Kidney (tissue), 22 donors: ENCODE measurements at places on chromosomes 2 and 18. TPM values are rescaled to one million over a fixed set of nuclear protein-coding genes. Genes with fewer than 3 reads are reported as not detected.

GRCh38 chr2:26185954-26186770 is 13.3 kb downstream of the GAREM2 start:
- no peak for DNase-seq

Gene ST8SIA5
- polyA plus RNA-seq, result 2.7 TPM

DNA sequence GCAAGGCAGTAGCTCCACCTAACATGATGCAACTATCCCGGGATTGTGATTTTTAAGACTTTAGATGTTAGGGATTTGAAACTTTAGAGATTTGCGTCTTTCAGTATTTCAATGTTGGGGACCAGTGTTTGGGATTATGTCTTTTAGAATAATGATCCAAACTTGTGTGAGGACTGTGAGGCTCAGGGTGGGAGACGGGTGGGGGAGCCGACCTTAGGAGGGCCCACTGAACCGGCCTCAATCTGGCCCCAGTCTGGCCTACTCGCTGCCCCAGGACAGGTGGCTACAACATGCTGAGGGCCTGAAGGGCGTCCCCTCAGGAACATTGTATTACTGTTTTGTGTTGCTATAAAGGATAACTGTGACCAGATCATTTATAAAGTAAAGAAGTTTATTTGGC is 10.7 kb downstream of the AMER3 start:
- DNase-seq, result no peak

Gene NT5C1B
- not detected for polyA plus RNA-seq

- no peak for DNase-seq
Measured at GRCh38 chr2:46304635-46305034, 7.4 kb downstream of the EPAS1 start.

- DNase-seq, result no peak
Measured at GRCh38 chr18:37452682-37453385, 112.8 kb downstream of the CELF4 start.

GRCh38 chr2:196105951-196106350 is 37.3 kb upstream of the DNAH7 start:
- no peak for DNase-seq

DNA sequence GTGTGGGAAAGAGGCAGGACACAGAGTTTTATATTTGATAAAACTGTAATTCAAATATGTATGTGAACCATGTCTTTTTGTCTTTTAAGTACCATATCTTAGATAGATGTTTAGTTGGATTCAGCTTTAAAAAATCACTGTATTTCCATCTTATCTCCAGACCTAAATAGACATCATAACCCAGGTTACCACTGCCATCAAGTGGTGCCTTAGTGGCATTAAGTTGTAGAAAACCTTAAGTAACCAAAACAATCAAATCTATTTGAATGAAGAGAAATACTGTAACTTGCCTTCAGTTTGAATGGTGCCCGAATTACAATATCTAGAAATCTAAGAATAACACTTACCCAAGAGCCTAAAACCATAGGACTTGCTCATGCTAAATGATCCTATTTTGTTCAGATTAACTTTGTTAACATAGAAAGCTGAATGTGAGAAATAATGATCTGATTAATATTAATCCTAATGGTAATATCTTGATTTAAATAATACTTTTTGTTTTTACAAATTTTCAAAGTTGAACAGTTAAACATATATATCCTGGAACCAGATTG is 92.5 kb upstream of the MAP2 start:
- DNase-seq, result no peak

DNA sequence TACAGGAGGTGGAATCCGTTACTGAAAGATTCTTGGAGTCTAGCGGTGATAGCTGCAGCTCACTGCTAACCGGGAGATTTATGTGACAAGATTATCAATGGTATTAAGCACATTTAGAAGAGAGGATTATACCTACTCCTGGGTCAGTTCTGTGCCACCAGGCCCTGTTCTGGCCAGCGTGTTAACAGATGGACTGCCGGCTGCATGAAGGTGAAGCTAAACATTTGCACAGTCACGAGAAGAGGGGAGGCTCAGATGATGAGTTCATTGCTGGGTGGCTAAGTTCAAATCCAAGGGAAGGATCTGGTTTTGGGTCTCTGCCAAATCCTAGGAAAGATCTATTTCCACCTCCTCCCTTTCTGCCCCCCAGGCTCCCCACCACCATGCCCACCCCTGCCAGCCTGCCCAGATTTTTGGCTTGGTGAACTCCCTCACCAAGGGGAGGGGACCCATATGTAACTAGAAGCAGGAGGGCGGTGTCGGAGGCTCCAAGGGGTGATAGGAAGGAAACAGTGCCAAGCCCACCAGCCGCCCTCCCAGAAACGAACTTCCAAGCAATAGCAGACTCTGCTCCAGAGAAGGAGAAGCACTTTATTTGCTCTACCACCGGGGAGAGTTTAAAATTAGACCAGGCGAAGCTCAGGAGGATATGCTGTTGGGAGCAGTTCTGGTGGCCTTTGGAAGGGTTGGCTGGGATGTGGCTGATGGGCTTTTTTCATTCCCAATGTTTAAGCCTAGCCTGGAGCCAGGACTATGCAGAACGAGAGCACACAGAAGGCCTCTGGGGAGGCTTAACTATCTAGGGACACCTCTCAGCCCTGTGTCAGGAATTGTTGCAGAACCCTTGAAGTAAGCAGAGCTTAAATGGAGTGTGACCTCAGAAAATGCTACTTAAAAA is 200.5 kb downstream of the KLHL29 start:
- DNase-seq, result no peak

DNA sequence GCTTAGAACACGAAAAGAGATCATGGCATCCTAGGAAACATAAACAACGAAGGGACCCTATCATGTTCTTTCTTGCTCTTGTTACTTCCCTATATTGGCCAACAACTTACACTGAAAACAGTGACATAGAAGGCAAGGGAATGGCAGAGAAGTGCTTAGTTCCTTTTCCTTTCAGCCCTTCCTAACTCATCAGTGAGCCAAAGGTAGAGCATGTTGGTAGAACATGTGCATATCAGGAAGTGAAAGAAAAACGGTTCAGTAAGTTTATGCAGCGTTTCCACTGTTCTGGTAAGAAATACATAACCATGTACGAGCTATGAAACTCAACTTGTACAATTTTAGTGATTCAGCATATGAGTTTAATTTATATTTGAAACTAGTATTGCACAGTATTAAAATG is 21.7 kb downstream of the AKAIN1 start:
- no peak for DNase-seq

- no peak for DNase-seq
Measured at GRCh38 chr2:38467768-38468455, 90.8 kb upstream of the ATL2 start.

DNA sequence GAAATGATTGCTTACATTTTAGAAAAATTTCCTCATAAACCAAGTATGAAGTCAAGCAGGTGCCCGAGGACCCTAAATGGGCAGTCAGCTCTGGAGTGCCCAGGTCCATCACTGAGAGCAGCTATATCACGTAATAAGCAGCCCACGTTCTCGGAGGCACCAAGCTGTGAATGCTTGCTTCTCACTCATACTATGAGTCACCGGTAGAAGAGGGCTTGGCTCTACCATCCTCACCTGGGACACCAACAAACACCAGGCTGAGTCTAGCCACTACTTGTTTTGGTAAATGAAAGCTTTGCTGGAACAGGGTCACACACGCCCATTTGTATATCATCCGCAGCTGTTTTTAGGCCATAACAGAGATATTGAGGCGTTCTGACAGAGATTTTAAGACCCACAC is 207.5 kb downstream of the SEPTIN10 start:
- DNase-seq, result no peak

DNA sequence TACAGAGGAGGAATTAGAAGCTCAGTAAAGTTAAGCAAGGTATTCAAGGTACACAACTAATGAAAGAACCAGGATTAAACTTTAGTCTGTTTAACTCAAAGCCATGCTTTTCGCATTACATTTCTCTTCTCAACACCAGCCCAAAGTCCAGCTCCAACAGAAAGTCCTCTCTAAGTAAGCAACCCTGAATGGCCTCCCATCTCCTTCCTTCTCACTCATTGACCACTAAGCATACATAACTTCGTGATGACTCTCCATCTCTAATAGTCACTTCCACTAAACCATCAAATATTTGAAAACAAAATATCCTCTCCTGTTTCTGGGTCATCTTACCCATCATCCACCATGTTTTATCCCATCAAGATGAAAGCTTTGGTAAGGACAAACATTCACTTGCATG is 219.8 kb downstream of the RAD51AP2 start:
- no peak for DNase-seq

- no peak for DNase-seq
Measured at GRCh38 chr2:83531206-83531826, 927.8 kb downstream of the SUCLG1 start.

- DNase-seq, result no peak
Measured at GRCh38 chr18:76487782-76488181, 7.3 kb downstream of the ZNF516 start.

Gene OR6B2
- polyA plus RNA-seq, result not detected

Gene VPS4B
- 15.7 TPM for polyA plus RNA-seq

- DNase-seq, result no peak
Measured at GRCh38 chr18:805008-805754, 6.9 kb downstream of the YES1 start.

DNA sequence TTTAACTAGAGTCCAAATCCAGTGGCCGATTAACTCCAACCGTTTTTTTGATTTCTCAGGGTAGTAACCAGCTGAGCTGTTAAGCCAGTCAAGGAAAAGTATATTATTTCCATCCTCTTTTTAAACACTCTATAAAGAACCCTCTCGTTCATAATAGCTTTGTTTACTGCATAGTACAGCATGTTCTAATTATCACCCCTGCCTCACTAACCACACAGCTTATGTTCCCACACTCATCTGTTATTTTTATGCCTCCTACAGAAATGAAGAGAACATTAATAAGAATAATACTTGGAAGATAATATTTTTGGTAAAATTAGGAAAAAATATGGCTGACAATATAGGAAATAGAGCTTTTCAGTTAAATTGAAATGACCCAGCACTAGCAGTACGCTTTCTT is 2132.8 kb upstream of the CELF4 start:
- no peak for DNase-seq

DNA sequence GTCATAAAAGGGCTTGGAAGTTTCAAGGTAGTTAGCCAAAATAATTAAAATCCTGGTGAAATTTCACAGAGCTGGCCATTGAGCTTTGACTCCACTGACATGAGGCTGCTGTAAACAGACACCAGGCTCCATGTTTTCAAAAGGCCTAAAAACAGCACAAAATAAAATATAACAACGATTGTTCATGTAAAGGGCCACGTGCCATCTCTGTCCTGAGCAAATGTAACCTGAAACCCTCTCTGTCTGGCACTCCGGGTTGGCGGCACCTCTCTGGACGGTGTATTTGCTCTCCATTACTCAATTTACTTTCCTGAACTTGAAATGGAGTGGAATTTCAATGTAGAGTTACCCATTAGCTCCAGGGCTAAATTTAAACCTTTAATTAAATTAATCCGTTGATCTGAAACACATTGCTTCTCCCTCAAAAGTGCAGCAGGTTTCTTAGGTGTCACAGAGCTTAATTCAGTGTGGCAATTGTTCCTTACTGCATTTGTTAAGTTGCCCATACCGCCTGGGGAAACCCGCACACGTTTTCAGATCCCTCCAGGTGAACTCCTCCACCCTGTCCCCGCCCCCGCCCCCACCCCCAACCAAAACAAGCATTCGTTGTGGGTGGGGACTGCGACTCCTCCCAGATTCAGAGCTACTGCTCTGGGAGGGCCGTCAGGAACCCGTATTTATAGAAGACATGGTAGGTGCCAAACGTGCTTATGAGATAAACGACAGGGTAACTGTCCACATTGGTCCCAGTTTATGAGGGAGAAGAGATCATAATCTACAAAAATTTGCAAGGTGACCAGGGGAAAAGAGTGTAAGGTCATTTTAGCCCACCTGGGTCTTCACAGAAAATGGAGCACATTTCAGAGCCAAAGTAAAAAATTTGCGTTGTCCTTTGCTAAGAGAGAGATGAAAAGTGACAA is 1.2 kb upstream of the CABLES1 start:
- peak; percentile 82 for DNase-seq

- DNase-seq, result no peak
Measured at GRCh38 chr2:237637429-237638135, 10.2 kb downstream of the LRRFIP1 start.

DNA sequence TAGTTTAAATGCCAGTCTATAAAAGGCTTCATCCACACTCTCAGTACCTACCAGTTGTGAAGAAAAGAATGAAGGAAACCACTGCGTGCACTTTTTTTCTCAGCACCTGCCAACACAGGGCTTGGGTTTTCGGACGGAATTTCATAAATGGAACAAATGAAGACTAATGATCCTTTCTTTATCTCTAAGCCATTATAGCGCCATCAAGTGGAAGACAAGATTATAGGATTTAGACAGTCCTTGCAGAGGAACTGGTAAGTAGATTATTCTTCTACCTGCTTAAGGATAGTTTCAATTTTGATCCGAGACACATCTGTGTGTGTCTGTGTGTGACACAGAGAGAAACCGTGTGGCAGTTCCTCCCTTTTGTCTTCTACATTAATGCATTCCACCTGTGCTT is 245.6 kb downstream of the NRXN1 start:
- no peak for DNase-seq

DNA sequence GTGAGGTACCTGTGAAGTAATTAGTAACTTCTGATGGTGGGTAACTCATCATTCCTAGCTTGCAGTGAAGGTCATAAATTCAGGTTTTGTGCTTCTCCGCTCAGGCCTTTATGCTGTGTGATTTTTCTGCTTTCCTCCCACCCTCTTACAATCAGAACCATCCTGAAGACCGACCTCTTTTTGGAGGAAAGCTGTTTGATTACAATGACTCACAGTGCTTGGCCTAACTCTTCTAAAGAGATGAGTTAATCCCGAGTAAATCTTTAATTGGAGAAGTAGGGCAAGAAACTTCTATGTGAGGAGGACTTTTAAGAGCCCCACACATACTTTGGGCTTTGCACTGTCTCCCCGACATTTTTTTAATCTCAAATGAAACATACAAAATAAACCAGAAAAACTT is 53.1 kb downstream of the TTC27 start:
- no peak for DNase-seq

- DNase-seq, result no peak
Measured at GRCh38 chr2:200301953-200302858, 4.3 kb upstream of the SPATS2L start.

DNA sequence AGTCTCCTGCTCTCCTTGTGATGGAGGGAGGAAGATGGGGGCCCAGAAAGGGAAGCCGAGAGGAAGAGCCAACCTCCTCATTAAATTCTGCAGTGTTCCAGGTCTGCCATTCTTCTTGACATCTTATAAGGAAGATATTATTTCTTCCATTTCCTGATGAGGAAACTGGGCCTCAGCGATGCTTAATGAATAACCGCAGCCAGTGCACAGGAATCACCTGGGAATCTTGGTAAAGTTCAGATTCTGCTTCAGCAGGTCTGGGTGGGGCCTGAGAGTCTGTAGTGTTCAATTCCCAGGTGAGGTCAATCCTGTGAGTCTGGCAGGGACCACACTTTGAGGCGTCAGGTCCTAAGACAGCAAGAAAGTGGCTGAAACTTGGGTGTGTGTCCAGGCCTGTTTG is 17.3 kb downstream of the PCARE start:
- no peak for DNase-seq

Gene SERPINB5
- not detected for polyA plus RNA-seq

- DNase-seq, result peak; percentile 51
Measured at GRCh38 chr2:23684395-23685176, 242.3 kb downstream of the ATAD2B start.

- no peak for DNase-seq
Measured at GRCh38 chr18:37502036-37502435, 63.6 kb downstream of the CELF4 start.

GRCh38 chr18:6444466-6445228 is 29.9 kb upstream of the L3MBTL4 start:
- no peak for DNase-seq

Gene CPLX4
- polyA plus RNA-seq, result not detected

GRCh38 chr18:36638224-36638623 is 190.6 kb downstream of the TPGS2 start:
- DNase-seq, result no peak
